ENCODE measurements at places on chromosomes 6 and 20.

DNA sequence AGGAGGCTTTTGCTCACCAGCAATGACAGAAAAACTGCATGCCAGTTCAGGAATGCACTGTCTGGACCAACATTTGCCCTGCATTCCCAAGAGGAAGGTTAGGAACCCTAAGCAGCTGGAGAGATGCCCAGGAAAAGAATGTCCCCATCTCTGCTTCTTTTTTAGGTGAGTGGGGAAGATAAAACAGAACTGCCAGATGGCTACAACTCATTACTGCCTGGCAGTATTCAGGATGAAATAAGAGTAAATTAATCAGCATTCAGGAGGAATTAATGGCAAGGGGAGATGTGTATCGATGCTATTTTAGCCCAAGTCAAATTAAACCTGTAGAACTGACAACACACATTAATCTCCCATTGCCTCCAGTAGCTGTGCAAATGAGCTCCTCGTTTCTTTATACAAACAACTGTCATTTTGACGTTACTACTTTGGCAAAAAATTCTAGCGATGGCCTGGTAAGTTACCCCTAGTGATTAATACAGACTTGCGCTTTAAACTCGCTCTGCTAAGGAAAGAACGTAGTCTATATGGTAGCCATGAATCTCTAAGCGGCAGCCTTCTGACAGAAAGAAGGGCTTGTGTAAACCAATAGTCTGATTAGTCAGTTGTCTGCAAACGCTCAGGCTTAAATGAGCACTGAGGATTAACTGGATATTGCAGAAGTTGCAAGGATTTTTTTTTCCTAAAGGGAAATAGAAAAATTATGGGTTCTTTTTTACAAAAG, 16.7 kb upstream of the SMLR1 start:
- no peak for DNase-seq

GRCh38 chr6:149895048-149895590, 2.8 kb downstream of the RAET1E start:
- no peak for DNase-seq

GRCh38 chr6:35365594-35366203, 23.3 kb downstream of the PPARD start:
- DNase-seq = no peak

DNA sequence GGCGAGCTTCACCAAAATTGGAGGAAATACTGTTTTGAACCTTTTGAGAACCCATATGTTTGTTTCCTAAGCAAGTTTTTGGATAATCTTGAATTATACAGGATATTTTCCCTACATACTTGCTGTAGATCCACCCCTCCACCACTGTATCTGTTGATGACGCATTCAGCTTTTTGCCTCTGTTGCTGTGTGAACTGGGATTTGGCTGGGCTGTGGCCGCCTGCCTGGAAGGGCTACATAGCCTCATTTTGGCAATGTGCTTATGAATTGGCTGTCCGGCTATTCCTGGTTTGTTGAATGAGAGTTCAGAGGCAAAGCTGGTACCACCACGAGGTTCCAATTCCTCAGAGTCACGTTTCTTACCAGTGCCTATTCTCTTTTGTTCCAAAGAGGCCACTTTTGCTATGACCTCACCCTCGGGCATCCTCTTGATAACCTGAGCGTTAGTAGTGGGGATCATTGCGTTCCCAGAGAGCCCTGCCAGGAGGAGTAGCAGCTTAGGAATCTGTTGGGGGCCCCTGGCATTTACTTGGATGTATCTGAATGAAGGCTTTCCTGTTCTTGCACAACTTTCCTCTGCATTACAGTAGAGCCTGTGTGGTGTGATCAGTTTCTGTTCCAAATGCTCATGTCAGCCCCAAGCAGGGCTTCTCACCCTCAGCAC, 6.4 kb downstream of the FAM83D start:
- no peak for DNase-seq

DNA sequence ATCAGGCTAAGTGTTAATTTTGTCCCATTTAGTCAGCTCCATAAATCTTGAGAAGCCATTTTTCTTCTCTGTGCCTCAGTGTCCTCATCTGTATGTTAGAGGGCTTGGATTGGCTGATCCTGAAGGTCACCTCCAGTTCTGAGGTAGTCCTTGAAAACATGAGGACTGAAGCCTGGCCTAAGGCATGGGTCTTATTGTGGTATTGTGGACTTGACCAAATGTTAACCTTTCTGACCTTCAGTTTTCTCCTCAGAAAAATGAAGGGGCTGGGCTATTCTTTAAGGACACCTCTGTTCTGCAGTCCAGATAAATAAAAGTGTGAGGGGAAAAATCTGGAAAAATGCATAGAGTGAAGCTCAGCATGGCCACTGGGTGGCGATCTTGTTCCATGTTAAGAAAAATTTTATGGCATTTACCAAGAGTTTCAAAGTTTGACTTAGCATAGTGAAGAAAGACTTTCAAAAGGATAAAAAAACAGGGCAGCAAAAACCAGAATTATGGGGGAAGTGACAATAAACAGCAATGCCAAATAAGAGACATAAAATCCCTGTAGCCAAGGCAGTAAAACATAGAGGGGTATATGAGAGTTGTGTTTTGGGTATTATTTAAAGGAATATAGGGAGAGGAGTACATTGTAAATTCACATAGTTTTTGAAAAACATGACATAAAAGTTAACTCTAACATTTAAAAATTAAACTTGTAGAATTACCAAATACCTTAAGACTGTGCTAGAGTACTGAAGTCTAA, 13.2 kb upstream of the TFB1M start:
- DNase-seq = peak; percentile 6

- DNase-seq = no peak
Observed at GRCh38 chr6:47286301-47286700, 23.4 kb downstream of the TNFRSF21 start.

DNA sequence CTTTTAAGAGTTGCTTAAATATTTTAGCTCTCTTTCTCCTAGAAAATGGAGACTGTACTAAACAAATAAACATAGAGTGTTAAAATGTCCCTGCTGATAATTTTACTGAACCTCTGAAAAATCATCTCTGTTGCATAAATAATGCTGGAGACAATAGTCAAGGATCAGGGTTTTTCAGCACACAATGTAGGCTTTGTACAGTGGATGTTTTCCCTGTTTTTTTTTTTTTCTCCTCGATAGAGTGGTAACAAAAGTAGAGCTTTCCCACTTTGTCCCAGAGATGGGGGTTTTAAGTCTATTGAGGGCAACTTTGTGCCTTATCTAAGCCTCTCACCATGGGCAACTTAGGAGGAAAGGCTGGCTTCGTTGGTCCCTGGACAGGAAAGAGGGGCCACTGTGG, 222.6 kb upstream of the HDDC2 start:
- DNase-seq = no peak

DNA sequence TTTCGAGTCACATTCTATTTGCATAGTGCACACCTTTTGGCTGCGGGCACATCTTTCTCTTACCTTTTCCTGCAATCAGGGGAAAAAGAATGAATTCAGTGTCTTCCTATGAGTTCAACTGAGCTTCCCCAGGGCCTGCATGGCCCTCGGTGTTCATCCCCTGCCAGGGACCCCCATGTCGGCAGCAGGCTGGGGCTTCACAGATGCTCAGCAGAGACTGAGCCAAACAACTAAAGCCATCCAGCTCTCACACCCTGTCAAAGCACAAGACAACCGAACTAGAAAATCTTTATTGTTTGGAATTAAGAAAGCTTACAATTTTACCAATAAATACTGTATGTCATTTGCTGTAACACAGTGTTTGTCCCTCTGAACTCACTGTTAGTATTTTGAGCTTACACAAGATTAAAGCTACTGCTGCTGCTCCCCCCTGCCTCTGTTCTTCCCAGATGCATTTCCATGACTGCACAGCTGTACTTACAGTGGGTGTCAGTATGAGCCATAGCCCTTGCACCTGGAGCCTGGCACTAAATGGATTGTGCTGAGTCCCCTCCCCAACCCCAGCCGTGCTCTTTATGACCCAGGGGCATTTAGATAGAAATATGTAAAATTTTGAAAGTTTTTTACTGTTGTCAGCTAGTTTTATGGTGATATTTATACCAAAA, 205.8 kb downstream of the TMEM242 start:
- no peak for DNase-seq

- DNase-seq = no peak
Observed at GRCh38 chr6:78580923-78581322, 286.4 kb upstream of the IRAK1BP1 start.

GRCh38 chr6:155174576-155175211, 89.1 kb upstream of the CLDN20 start:
- DNase-seq = no peak

GRCh38 chr6:135250751-135251497, 69.8 kb downstream of the MYB start:
- no peak for DNase-seq

DNA sequence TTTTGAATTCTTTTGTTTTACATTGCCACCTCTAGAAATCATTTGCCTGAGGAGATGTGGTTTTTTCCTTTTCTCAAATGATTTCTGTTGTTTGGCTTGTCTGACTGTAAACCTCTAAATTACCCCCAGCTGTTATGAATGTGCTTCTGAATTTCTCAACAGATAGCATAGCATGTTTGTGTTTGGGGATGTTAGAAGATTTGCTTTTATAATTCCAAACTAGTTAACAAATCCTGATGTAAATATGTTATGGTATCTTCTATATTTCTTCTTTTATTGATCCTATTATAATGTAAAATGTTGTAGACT, 31.6 kb upstream of the EZR start:
- no peak for DNase-seq

GRCh38 chr6:50966986-50967385, 148.3 kb downstream of the TFAP2B start:
- DNase-seq = no peak

DNA sequence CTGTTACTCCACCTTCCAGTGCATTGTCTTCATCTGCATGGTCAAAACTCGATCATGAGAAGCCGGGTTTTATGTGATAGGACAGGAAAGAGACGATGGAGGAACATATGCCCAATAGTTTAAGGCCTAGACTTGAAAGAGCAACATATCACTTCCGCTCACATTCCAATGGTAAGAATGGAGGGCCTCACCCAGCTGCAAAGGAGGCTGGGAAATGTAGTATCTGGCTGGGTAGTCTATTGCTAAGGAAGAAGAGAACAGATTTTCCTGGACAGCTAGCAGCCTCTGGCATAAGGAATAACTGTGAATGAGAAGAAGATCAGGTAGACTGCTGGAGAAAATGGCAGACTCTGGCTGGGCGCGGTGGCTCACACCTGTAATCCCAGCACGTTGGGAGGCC, 19.2 kb downstream of the FITM2 start:
- no peak for DNase-seq

GRCh38 chr6:160634706-160635105, 29.4 kb downstream of the LPA start:
- DNase-seq = no peak

DNA sequence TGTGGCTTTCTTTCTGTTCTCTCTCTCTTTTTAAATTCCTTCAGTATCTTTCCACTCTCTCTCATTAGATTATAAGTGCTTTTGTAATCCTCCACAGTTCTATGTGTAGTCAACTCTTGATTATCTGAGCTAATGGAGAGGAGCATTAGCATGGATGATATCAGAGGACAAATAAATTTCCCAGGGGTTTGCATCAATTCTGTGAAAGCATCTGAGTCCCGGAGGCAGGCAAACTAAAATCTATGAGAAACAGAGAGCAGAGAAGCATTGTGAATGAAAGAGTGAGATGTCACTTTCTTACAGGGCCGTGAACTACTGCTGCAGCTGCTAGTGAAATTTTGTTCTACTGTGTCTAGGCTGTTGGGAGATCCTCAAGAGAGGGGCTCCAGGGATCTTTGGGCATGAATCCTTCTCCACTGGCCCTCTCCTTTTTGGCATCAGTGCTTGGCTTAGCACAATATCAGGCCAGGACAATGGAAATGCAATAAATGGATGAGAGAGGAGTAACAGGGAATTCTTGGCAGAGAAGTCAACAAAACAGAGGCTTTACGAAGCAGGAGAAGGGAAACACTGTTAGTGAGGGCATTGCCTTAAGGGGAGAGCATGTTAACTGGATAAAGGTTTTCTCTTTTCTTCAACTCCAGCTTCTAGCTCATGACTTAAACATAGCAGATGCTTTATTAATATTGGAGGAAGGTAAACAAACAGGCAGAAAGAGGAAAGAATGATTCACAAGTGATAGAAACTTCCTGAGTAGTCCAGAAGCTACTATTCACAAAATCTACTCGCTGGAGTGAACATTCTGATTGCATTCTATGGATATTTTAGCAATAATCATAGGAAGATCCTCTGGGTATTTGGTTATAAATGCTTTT, 847.0 kb upstream of the MAP3K7 start:
- no peak for DNase-seq

DNA sequence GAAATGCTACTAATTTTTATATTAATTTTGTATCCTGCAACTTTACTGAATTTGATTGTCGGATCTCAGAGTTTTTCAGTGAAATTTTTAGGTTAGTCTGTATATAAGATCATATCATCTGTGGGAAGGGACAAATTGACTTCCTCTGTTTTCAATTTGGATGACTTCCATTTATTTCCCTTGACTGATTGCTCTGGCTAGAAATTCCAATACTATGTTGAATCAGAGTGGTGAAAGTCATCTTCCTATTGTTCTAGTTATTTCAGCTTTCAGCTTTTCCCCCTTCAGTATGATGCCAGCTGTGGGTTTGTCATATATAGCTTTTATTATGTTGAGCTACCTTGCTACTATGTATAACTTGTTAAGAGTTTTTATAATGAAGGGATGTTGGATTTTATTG, 771.2 kb downstream of the KIF16B start:
- no peak for DNase-seq
